ENCODE measurements at places on chromosomes 16 and 17.

- no peak for DNase-seq
Measured at GRCh38 chr17:5027916-5028315, 7.3 kb downstream of the SLC52A1 start.

DNA sequence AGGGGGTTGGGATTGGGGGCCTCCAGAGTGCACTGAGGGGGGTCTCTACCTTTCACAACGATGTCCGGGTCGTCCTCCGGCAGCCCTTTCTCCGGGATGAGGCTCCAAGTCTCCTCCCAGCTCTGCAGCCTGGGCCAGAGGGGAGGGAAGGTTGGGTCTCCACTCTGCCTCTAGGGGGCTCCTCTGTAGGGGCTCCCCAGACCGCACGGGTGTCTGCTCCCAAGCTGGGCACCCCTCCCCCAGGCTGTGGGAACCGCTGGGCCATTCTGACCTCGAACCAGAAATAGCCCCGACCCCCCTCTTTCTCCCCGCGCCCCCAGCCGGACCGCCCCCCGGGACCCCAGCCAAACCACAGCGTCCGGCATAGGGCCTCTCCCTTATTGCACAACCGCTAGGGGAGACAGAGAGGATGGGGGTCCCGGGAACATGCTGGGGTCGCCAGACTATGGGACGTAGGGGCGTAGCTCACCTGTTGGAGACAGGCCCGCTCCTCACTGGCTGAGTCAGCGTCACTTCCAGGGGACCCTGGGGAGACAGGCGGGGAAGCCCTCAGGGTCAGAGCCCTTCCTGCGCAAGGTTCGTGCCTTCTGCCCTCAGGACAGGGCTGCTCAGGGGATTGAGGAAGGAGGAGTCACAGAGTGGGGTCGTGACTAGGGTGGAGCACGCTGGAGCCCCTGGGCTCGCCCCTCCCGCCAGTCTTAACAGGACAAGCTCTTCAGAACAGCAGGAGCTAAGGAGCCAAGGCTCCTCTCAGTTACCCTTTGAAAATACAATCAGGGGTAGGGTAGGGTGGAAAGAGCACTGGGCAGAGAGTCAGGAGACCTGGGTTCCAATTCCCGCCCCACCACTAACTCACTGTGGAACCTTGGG is 2.7 kb downstream of the PLEKHH3 start:
- no peak for DNase-seq

GRCh38 chr17:4504188-4504587 is 5.5 kb downstream of the SPNS2 start:
- no peak for DNase-seq

GRCh38 chr17:47634870-47635269 is 14.8 kb upstream of the KPNB1 start:
- no peak for DNase-seq

GRCh38 chr17:58575511-58575910 is 61.1 kb upstream of the MTMR4 start:
- no peak for DNase-seq

DNA sequence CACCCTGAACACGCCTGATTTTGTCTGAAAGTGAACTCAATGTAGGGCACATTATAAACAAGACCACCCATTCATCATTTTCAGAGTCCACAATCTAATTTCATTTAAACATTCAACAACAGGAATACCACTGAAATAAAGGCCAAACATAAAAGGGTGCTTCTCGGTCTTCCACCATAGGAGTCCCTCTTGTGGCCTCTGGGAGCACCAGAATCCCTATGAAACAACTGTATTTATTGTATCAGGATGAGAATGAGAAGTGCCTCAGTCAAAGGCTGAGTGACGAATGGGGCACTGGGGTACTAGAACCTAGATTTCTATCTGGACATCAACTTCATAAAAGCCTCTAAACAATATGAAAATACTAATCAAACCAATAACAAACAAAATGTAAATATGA is 40.4 kb downstream of the NXPH3 start:
- no peak for DNase-seq
